ENCODE measurements at places on chromosomes 4 and X.

DNA sequence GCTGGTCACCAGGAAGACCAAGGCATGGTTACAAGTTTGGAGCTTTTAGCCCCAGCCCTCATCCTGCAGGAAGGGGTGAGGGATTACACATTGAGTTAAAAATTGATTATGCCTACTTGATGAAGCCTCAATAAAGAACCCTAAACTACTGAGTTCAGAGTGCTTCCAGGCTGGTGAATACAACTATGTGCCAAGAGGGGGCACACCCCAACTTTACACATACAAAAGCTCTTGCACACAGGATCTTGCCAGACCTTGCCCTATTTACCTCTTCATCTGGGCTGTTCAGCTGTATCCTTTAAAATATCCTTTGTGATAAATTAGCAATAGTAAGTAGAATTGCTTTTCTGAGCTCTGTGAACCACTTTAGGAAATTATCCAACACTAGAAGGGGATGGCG, 489.3 kb downstream of the INPP4B start:
- DNase-seq = no peak

DNA sequence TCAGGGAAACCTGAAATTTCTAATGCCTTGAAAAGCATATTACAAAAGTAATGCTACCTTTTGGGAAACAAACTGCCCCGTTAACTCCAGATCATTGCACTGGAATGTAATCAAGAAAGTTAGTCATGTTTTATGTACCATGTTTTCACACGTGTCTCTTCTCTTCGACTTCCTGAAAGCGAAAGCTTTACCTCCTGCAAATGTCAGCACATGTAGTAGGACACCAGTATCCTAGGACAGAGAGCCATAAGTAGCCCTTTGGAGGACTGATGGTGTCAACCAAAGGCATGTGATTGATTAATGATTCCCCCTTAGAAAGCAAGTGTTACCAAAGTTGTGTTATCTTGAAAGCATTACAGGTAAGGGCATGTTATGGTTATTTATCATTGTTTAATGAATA, 8.8 kb upstream of the MND1 start:
- no peak for DNase-seq

DNA sequence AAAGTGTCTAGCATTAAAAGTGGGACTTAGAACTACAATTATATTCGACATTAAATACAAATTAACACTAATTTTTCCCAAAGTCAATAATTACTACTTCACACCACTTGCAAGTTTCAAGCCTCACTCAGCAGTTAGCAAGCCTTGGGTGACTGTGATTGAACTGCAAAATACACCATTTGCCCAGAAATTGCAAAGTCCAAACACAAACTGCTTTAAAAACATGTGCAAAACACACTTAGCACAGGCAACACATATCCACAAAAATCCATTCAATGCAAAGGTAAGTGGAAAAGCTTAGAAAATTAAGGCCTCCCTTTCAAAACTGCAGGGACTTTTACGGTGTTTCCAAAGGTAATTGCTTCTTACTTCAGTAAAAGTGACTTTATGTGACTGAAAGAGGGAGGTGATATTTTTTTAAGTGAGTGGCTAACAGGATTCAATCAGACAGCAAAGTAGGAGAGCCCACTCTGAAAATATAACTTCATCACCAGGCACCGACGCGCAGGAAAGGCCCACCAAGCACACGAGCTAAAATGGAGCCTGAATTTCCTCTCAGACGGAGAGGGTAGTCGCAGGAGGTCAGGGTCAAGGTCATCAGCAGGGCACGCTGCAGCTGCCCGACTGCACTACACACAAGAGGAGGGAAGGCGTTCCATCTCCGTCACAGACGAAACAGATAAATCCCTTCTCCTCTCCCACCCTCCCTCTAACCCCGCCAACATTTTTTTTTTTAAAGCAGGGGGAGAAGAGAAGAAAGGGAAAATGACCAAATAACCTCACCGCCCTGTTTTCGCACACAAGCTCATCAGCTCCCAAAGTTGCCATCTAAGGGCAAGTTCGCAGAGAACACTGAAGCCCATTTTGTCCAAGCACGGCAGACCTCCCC, 3.1 kb downstream of the ZNF827 start:
- DNase-seq = no peak

DNA sequence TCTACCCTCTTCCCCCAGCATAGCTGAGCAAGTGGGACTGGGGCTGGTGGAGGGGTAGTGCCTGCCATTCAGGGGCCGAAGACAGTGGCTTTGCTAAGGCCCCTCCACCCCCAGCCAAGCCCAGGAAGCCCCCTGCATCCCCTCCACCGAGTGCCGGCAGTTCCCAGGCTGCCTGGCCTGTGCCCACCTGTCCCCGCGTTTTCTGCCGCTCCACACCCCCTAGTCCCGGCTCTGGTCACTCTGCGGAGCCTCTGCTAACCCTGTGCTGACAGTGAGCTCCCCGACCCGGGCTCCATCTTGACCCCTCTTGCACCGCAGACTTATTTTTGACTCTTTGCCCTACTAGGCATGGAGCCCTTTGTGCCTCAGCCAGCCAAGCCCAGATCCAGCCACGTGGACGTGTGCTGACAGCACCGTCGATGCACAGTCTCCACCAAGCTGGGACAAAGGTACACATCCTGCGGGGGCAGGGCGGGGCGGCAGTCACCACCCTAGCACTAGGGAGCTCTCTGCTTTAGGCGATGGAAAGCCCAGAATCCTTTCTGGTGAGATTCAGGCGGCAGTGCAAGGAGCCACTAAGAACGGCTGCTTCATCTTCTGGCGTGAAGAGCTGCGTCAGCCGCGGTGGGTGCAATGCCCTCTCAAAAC, 96.6 kb downstream of the PHKA2 start:
- peak; percentile 64 for DNase-seq

- DNase-seq = no peak
These were observed 2521.4 kb downstream of the ARAP2 start for GRCh38 chr4:33722800-33723516.

DNA sequence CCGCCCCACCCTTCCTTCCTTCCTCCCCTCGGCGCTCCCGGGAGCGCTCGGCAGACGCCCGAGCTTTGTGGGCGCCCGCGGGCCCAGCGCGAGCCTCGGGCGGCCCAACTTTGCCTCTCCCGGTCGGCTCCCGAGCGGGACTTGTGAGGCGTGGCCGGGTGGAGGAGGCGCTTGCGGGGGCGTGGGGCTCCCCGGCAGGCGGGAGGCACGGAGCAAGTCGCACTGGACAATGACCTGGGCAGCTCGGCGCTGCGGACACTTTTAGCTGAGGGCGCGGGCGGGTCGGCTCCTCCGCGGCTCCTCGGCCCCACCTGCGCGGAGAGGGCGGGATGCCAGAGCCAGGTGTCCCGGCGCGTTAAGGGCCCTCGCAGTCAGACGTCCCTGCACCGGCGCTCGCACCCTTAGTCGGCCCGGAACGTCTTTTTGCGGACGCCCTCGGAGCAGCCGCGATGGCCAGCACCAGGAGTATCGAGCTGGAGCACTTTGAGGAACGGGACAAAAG, 385 bp downstream of the DCLK2 start:
- DNase-seq = peak; percentile 82

DNA sequence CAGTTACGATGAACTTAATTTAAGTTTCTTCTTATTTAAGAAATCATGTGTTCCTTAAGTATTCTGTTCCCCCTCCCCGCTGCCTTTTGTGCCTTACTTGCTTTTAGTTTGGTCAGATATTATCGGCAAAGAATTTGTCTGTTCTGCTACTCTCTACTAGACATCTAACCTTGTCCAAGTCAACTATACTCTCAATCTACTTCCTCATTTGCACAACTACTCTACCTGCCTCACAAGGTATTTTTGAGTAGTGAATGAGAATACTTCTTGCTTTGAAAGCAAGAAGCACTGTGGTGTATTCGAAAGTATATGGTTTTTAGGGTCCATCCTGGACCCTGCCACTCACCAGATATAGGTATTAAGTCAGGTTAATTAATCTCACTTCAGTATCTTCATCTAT, 8.0 kb upstream of the KLHL5 start:
- no peak for DNase-seq

GRCh38 chr4:41324861-41325260, 68.1 kb downstream of the UCHL1 start:
- no peak for DNase-seq

- DNase-seq = no peak
These were observed 21.3 kb downstream of the CCKAR start for GRCh38 chr4:26468977-26469376.

- no peak for DNase-seq
These were observed 264.0 kb upstream of the HAND2 start for GRCh38 chr4:173793937-173794510.

DNA sequence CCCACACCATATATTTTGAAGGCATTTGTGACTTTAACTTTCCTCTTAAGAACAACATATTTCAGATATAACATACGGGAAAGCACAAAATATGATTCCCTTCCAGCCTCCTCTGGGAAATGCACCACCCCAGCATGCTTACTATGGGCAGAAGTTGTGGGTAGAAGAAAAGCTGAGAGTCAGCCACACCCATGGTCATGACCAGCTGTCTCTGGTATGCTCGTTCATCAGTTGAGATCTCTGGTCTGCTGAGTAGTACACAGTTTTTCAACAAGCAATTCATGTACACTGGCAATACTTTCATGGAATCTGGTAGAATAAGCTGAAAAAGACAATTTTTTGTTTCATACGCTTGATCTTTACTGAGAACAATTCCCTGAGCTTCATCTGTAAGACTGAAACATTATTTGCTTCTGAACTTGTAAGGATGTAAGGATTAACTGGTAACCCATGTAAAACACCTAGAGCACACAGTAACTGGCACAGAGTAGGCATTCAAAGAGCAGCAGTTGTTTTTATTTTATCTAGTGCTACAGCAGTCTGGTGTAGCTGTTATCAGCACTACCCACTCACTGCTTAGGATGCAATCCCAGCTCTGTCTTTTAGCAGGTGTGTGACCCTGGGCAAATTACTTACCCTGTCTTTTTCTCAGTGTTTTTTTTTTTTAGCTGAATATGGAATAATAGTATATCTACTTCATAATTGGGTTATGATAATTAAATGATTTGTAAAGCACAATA, 47.6 kb downstream of the METTL14 start:
- DNase-seq = no peak

DNA sequence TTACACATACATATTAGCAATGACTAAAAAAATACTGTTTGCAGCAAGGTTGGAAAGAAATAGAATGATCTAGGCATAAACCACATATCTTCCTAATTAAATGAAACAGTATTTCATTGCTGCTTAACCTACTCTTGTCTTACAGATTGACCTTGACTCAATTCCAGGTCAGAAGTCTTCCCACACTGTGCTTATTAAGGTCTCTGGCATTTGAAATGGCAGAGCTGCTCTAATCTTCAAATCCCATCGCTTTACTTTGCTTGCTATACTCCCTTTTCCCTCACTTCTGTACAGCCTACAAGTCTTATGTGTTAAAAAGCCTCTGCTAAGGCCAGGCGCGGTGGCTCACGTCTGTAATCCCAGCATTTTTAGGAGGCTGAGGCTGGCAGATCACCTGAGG, 424.5 kb downstream of the RPA4 start:
- DNase-seq = no peak

All from sigmoid colon (tissue), 7 donors.